NB4 (cell line): ENCODE measurements at places on chromosomes 4 and X.

GRCh38 chrX:63470506-63470905 lies 119.4 kb upstream of the SPIN4 start:
- DNase-seq = no peak

DNA sequence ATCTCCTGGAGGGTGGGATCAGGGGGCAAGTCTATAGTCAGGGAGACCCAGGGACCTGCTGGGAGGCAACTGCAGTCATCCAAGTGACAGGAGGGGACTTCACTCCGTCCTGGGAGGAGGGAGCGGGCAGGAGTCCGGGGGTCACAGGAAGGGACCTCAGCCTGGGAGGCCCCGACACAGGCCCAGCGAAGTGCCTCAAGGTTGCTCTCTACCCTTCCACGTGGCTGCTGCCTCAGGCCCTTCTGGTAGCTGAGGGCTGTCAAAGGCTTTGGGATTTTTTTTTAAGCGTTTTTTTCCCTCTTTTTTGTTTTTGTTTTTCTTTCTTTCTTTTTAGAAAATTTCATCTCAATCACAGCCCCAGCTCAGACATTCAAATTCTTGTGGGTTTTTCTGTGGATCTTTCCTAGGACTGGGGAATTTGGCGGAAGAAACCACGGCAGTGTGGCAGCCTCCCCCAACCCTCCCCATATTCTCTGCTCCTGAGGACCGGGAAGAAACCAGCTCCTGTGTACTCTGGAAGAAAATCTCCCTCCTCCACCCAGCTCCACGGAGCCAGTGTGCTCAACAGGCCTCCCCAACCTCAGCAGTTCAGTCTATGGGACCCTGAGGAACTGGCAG lies 1.4 kb upstream of the HAUS7 start:
- DNase-seq = no peak

DNA sequence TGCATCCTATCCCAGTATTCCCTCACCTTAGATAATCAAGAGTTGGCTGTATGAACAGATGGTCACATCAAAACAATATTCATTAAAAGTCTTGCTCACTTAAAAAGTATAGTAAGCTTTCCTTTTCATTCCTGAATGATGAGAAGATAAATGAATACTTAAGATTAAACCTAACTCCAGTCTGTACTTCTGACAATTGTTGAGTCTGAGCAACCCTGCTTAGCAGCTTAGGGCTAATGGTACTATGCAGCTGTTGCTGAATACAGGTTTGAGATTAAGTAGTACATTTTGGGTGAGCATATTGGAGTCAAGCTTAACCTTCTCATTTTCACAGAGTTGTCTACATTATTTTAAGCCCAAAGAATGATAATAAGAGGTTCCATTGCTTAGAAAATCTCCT lies 121.7 kb upstream of the ETNPPL start:
- no peak for DNase-seq

- no peak for DNase-seq
Measured at GRCh38 chr4:183610033-183610432, 49.0 kb downstream of the RWDD4 start.

GRCh38 chrX:1658071-1658491 lies 43.2 kb downstream of the ASMT start:
- DNase-seq = peak; percentile 42

- DNase-seq = peak; percentile 18
Measured at GRCh38 chr4:180060159-180060889, 2182.9 kb upstream of the TENM3 start.

- peak; percentile 90 for DNase-seq
Measured at GRCh38 chrX:40107291-40108161, 9.8 kb upstream of the BCOR start.

- peak; percentile 53 for DNase-seq
Measured at GRCh38 chr4:105520819-105521790, 31.3 kb upstream of the ARHGEF38 start.

DNA sequence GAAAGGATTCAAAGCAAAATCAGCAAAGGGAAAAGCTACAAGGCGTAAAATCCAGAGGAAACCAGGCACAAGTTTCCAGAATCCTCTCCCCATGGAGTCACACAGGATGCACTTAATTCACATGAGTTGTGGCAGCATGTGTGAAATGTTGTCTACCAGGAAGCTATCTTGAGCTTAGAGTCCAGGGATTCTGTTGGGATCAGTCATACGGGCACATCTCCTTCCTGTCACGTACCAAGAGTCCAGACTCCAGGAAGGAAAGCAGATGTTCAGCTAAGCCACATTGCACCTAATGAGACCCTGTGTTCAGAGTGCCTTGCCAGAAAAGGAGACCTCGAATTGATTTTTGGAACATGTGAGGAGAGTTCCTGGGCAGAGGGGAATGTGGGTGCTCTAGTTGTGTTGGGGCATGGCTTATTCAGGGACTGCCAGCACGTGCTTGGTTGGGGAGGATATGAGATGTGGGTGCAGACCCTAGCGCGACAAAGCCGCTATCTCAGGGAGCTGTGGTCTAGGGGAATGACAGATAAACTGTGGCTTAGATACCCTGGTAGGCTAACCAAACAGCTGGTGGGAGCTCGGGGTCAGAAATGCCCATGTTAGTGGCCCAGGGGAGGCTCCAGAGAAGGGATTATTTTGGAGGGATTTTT lies 70.0 kb downstream of the EVC start:
- DNase-seq = no peak

- DNase-seq = no peak
Measured at GRCh38 chrX:52216541-52216940, 31.9 kb downstream of the MAGED4 start.

- no peak for DNase-seq
Measured at GRCh38 chrX:8849458-8849857, 48.3 kb upstream of the FAM9A start.

GRCh38 chr4:90030953-90031352 lies 96.2 kb upstream of the CCSER1 start:
- no peak for DNase-seq

- no peak for DNase-seq
Measured at GRCh38 chr4:23899565-23899964, 9.7 kb upstream of the PPARGC1A start.

DNA sequence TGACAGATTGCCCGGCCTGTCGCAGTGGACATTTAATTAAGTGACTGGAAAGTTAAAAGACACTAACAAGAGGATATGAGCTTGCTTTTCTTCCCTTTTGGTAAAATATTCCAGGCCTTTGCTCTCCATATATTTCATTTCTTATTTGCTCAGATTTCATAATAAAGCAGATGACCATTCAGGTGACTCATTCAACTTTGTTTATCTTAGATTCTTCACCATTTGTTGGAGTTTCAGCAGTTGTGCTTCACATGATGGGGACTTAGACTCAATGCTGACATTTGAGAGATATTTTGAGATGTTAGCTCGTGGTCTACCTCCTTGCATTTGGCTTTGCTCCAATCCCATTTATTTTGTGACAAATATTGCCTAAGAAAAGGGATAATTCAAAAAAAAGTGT lies 312.2 kb downstream of the ARHGAP24 start:
- DNase-seq = no peak

GRCh38 chrX:108735091-108735678 lies 1.2 kb downstream of the IRS4 start:
- no peak for DNase-seq

- DNase-seq = peak; percentile 91
Measured at GRCh38 chrX:2696698-2697215, 5.7 kb downstream of the CD99 start.

DNA sequence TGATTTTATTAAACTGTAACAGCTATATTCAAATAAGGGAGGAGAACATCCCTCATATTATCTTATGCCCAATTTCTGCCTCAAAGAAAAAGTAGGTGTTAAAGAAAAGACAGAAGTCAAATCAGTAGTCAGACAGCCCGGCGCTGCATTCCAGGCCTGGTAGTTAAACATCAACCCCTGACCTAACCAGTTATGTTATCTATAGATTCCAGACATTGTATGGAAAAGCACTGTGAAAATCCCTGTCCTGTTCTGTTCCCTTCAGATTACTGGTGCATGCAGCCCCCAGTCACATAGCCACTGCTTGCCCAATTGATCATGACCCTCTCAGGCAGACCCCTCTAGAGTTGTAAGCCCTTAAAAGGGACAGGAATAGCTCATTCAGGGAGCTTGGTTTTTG lies 269.9 kb upstream of the GALNT7 start:
- no peak for DNase-seq

GRCh38 chrX:1477801-1478458 lies 25.2 kb upstream of the ASMTL start:
- DNase-seq = no peak

- DNase-seq = no peak
Measured at GRCh38 chr4:81960961-81961360, 412.8 kb downstream of the HNRNPD start.

- DNase-seq = peak; percentile 2
Measured at GRCh38 chrX:95629737-95630136, 1054.9 kb upstream of the DIAPH2 start.

DNA sequence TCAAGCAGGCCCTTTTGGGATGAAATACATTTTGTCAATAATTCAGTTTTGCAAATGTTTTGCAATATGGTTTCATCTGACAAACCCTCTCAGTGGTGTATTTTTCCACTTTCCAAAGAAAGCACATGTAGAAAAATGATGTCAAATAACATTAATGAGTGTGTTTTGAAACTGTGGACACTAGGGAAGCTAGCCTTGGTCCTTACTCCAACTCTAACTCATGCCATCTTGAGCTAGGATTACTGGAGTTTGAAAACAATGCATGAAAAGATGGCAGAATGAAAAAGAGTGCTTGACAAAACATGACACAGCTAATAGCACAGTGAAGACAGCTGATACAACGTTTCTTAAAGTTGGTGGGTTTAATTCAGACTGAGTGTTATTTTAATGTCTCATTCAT lies 41.4 kb downstream of the HAND2 start:
- no peak for DNase-seq

DNA sequence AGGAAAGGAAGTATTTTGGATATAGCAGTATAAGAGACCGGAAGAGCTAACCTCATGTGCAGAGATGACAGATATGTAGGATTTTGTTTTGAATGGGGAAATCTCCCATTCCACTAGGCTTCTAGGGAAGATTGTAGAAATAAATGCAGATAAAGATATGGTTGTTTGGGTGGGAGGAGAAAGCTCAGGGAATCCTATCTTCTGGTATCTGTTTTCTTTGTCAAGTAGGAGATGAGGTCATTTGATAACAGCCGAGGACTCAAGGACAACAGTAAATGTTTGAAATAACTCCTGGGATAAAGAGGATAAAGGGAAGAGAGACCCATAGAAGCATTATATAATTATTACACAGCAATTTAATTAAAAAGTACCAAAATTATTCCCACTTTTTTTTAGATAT lies 24.7 kb upstream of the ZMAT1 start:
- DNase-seq = no peak

GRCh38 chr4:121824950-121825349 lies 1.3 kb upstream of the CCNA2 start:
- DNase-seq = no peak

DNA sequence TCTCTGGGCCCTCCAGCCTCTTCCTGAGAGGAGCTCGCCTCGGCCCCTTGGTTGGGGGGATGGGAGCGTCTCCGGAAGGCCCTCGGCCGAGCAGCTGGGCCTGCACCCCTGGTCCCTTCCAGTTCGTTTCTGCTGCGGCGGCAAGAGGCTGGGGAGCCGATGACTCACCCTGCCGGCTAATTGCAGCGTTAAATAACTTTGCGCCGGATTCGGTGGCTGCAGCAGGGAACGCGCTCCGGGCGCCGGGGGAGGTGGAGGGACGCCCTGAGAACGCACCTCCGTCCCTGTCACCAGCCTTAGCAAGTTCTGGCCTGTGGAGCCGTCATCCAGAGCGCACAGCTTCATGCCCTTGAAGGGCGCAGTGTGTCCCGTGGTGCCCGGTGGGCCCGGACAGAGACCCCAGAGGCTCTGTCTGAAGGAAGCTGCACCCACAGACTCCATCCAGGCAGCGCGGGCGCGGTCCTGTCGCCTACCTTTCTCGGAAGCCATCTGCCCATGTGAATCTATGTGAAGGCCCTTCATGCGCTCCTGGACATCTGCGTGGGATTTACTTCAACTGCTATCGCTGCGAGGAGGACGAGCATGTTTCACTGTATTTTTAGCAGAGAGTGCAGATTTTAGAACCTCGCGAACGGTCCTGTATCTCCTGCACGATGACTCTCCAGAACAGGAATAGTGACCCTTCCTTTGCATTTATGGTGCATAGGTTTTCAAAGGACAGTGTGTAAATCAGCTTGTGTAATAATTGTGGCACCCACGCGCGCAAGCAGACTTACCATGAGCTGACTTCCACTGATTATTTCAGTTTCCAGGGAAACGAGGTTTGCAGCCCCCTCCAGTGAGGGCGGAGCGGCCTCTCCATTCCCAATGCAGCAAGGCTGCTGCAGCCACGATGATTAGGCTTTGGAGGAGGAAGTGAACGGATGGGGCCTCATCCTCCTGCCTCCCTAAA lies 1.7 kb upstream of the TMEM271 start:
- DNase-seq = peak; percentile 95

DNA sequence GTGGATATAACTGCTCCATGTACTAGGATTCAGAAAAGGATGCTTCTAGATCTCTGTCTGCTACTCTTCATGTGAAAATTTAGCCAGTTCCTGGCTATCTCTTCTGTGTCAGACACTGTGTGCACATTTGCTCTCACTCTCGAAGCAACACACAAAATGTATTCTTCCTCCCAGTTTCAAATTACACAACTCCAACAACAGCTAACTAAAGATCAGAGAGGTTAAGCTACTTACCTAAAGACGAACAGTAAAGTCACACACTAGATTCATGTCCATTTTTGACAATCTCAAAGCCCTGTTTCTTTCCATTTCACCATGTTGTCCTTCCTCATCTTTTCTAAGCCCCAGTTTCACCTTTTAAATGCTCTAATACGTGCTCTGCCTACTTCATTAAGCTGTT lies 2.2 kb downstream of the CLNK start:
- DNase-seq = no peak

DNA sequence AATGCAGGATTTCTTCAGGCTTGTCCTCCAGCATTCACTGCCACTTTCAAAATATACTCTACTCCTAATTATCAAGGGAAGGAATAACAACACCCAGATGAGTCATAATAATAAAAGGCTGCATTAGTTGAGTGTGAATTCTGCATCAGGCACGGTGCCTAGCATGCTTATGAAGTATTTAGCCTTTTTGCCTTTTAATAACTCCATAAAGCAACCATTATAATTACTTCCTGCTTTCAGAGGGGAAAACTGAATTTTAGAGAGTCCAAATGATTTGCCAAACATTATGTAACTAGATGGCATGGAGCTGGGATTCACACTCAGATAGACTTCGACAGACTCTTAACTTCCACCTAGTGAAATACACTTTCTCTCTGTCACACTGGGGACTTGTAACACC lies 2365.5 kb downstream of the PCDH7 start:
- DNase-seq = no peak

DNA sequence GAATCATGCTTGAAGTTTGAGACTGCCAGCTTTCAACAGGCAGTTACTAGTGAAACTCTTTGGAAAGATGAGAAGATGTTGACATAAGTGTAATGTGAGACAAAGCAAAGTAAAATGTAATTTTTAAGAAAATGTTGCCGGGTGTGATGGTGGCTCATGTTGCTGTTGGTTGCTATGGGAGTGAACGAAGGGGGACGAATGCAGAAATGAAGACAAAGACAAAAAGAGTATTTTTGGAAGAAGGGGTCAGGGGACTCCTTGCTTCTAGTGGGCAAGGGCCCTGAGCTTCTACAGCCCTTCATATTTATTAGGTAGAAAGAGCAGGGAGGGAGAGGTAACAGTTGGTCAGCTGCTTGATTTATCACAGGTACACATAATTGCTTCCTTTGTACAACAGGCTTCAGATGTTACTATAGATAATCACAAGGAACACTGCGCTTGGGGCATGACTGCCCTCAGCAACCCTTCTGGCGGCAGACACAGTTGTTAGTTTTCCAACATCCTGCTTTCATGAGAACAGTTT lies 11.9 kb upstream of the UGDH start:
- no peak for DNase-seq

- DNase-seq = no peak
Measured at GRCh38 chrX:4197971-4198370, 484.5 kb upstream of the PRKX start.
